DMS 273 treated with DMSO at 0.1 percent for 48 hours (cell line): ENCODE measurements at places on chromosomes 7 and 10.
A peak's percentile ranks its signal among the peaks of the same experiment; 100 is the strongest.

DNA sequence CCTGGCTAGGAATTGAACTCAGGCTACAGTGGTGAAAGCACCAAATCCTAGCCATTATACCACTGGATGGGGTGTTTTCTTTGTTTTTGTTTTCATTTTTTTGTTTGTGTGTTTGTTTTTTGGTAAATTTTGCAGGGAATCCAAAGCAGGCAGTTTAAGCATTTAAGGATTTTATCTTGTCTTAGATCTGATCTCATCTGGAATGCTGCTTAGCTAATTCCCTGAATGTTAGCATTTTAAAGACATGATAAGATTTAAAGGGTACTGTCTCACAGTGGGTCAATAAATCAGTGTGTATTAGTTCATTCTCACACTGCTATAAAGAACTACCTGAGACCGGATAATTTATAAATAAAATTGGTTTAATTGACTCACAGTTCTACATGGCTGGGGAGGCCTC is 5.6 kb upstream of the MKLN1 start:
- no peak for DNase-seq

DNA sequence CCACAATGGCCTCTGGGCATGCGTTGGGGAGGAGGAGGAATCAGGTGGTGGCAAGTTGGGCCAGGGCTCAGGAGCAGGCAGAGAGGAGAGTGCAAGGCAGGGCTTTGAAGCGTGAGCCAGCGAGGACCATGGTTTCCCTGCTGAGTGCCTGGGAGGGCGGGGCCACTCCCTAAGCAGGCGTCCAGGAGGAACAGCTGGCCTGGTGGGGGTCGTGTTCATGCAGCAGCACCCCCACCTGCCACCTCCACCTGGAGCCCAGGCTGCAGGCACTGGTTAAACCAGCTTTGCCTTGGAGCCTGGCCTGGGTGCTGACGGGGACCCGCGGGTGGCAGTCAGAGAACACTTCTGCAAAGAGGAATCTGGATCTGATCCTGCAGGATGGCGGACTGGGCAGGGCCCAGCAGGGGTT is 24.2 kb upstream of the AQP1 start:
- DNase-seq, result peak; percentile 42

- DNase-seq, result no peak
These were observed 98.1 kb downstream of the CD36 start for GRCh38 chr7:80736371-80737125.

DNA sequence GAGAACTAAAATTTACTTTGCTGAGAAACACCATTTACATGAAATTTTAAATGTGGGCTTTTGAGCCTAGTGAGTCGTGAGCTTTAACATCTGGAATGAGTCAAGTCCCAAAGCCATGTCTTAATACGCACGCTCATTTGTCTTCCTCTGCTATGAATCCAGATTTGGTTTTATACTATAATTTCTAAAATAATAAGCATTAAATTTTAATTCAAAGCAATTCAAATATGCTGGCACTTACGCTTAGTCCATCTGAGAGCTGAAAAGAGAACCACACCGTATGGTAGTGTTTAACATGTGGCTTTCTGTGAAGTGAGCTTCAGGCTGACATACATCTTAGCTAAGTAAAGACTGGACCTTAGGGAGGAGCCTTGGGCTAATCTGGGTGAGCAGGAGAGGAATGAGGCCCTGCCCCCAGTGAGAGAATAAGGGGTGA is 52.2 kb downstream of the CUBN start:
- no peak for DNase-seq

GRCh38 chr7:138228769-138229168 is 152.5 kb downstream of the AKR1D1 start:
- DNase-seq, result no peak

GRCh38 chr10:97086530-97086929 is 99.2 kb downstream of the SLIT1 start:
- no peak for DNase-seq

GRCh38 chr10:61785473-61786105 is 115.9 kb upstream of the ARID5B start:
- DNase-seq, result no peak

GRCh38 chr7:6637544-6638229 is 569 bp downstream of the ZNF316 start:
- DNase-seq, result no peak

DNA sequence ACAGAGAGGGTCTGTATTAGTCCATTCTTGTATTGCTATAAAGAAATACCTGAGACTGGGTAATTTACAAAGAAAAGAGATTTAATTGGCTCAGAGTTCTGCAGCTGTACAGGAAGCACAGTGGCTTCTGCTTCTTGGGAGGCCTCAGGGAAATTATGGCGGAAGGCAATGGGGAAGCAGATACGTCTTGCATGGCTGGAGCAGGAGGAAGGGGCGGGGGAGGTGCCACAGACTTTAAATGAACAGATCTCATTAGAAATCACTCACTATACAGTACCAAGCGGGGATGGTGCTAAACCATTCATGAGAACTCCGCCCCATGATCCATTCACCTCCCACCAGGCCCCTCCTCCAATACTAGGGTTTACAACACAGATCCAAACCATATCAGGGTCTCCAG is 3.7 kb upstream of the CALU start:
- DNase-seq, result no peak

GRCh38 chr7:136925556-136925955 is 57.1 kb downstream of the CHRM2 start:
- DNase-seq, result no peak

DNA sequence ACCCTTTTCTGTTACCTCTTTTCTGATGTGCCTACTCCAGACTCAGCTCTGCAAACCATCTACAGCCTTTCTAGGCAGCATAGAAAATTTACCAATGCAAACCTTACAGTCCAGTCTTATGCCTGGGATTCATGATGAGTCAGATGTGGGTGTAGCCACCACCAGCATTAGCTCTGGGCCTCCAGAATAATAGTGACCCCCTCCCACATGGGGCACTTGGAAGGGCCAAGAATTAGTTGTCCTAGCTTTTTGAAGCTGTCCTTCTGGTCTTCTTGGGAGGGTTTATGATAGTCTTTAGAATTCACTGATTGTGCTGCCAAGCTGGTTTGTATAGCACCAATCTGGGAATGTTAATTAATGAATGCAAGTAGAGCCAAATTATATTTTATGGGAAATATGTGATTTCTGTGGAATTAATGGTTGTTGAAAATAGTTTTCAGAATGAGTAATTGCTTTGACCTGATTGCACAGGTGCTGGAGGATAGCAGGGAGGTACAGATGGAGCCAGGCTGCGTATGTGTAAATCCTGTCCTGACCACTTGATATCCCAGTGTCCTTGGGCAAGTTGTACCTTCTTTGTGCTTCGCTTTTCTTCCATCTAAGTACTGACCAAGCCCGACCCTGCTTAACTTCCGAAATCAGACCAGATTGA is 94.8 kb downstream of the CPED1 start:
- no peak for DNase-seq

- DNase-seq, result no peak
These were observed 84.3 kb downstream of the CD36 start for GRCh38 chr7:80722616-80723195.

- no peak for DNase-seq
These were observed 537.5 kb downstream of the GPAM start for GRCh38 chr10:111646021-111646420.

DNA sequence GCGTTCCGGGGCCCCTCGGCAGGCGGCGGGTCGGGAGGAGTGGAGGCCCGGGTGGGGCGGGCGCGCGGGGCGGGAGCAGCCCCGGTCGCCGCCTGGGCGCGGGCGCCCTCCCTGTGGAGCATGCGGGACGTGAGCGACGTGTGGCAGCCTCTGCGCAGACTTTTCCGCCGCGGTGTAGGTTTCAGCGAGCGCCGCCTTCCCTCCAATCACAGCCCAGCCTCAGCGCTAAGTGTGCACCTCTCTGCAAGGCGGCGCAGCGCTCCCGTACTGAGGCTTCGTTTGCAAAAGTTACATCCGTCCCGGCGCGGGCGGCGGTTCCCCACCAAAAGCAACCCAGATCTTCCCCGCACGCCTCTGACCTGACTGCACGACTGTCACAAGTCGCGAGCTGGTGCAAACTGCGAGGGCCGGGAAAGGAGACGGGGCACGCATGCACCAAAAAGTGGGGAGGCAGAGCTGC is 1.2 kb upstream of the PFKFB3 start:
- peak; percentile 61 for DNase-seq

DNA sequence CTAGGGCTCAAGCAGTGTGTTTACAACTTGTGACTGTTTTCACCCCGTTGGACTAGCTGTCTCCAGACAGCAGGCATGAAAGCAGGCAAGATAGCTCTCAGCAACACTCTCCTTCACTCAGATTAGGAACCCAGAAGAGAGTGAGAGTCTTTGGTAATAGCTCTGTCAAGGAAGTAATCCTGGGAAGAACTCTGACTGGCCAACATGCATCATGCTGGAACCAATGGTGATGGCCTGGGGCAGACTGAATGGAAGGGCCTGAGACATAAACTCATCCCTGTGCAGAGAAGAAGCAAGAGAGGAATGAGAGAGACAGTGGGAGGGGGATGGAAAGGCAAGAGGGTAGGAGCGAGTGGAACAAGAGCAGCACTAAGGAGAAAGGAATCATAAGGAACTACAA is 48.9 kb downstream of the AKR1D1 start:
- DNase-seq, result no peak

GRCh38 chr7:73429215-73429614 is 4.4 kb upstream of the FZD9 start:
- DNase-seq, result peak; percentile 58

DNA sequence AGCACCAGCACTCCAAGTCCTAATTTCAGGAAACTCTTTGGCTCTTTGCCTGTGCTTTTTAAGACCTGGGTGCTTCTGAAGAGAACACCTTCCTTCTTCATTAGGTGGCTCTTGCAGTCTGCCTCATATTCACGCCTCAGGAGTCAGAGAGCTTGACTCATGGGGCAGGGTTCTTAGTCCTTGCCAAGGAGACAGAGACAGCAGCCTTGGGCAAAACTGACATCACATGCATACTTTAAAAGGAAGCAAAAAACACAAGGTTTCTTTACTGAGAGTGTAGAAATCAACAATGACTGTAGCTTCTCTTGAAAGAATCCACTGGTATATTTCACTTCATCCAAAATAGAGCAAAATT is 780.6 kb downstream of the INHBA start:
- DNase-seq, result no peak

DNA sequence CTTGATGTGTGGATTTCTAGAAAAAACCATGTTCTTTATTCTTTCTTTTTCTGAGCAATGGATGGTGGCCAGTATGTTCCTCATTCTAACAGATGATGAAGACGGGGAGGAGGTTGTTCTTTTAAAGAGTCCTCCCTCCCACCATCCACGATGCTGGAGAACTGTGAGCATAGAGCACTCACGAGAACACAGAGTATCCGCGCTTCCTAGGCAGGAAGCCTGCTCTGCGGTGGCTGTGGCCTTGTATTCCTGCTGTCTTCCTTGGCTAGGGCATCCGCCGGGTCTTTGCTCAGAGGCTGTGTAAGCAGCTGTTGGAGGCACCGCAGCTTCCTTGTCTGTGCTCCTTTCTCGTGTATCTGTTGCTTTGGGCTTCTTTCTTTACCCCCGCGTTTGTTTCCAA is 214.2 kb downstream of the CCDC3 start:
- no peak for DNase-seq

GRCh38 chr10:116067825-116068224 is 205.2 kb downstream of the GFRA1 start:
- DNase-seq, result no peak

GRCh38 chr7:50336894-50337703 is 32.6 kb downstream of the IKZF1 start:
- DNase-seq, result no peak

- no peak for DNase-seq
These were observed 1.2 kb downstream of the BAG3 start for GRCh38 chr10:119652361-119652730.

DNA sequence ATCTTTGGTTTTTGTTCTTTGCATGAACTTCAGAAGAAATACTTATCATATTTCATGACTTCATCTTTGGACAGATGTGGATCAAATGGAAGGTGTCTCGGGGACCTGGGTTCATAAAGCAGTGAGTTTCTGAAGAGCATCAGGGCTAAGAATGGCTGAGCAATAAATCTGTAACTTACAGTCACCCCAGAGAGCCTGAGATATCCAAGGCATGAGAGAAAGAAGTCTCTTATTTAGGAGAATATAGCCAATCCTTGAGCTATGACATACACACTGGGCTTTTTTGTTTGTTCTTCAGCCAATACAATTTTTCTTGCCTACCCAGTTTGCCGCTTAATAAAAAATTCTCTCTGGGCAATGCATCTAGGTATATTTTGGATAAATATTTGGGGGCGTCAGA is 252.6 kb upstream of the INHBA start:
- DNase-seq, result no peak

GRCh38 chr7:96996111-96996957 is 9.0 kb upstream of the DLX6 start:
- no peak for DNase-seq

DNA sequence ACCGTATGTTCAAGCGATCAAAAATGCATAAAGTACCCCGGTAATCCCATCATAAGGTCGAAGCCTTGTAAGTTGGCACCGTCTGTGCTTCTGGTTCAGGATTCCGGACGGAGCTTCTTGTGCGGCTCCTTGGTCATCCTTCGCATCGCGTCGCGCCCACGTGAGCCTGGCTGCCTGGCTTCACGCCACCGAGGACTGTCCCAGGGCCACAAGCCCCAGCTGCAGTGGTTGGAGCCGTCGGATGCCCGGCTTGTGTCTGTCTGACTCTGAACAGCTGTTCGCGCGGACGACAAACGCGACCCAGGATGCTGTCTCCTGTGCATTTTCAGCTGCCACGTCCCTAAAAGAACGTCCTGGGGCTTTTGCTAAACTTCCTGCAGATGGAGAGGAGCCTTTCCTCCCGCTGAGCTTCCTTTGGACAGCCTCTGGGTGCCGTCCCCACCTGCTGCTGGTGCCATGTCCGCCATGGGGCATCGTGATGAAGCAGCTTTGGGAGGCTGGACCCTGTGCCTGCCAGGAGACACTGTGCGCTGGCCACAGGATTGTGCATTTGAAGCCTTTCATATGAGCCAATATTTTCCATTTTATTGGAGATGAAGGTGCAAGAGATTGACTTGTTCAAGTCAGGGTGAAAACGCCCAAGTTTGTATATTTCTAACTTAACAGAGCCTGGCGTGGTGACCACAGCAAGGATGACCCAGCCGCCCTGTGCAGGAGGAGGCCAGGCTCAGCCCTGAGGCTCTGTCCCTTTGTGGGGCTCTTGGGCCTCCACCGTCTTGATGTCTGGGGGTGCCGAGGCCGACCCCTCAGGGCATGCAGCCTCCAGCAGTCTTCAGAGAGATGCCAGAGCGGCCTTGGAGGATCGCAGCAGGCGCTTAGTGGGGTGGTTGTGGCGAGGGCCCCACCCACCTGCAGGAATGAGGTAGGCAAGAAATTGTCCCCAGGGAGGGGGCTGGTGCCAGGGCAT is 6.7 kb upstream of the JAKMIP3 start:
- DNase-seq, result no peak

GRCh38 chr10:61733358-61733940 is 70.7 kb downstream of the CABCOCO1 start:
- no peak for DNase-seq

DNA sequence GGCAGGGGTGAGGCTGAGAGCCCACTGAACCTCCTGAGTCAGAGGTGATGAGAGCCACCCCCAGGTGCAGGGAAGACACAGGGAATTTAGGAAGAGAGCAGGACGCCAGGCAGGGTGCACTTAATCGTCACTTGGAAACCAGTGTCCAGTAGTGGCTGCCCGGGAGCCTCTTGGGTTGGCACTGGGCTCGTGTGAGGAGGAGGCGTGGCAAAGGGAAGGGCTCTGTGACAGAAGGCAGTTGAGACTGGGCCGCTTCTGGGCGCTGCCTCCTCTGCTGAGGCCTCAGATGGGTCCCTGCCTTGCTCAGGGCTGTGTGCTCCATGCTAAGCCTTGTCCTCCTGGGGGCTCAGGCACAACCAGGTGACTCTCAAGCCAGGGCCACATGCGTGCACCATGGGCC is 13.3 kb downstream of the RET start:
- DNase-seq, result no peak

- no peak for DNase-seq
These were observed 807.5 kb upstream of the SORCS1 start for GRCh38 chr10:107971973-107972372.
